AG10803 (cell line): ENCODE measurements at places on chromosomes 11 and 22.

DNA sequence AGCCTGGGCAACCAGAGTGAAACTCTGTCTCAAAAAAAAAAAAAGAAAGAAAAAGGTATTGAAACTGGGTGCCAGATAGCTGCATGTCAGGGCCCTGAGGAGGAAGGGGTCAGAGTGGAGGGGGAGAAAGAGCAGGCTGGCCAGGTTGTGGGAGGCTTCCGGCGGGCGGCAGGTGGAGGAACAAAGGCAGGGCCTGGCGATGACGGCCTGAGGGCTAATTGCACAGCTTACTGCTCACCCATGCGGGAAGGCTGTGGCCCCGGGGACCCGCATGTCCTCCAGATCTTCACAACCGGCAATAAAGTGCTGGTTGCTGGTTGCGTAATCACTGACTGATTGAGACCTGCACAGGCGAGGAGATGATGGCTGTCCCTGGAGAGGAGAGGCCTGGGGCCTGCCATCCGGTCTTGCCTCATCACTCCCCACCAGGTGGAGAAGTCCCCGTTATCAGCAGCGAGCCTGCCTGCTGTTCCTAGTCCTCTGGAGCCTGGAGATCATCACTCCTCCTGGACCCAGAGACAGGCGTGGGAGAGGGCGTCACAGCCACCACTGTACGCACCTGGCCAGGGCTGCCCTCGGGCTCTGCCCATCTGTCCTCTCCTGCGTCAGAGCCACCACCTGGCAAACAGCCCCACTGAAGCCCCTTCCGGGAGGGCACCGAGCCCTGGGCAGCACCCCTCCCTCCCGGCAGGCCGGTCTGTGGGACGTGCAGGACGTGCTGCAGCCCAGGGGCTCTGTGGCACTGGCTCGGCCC is 18.7 kb downstream of the H19 start:
- DNase-seq, result no peak

DNA sequence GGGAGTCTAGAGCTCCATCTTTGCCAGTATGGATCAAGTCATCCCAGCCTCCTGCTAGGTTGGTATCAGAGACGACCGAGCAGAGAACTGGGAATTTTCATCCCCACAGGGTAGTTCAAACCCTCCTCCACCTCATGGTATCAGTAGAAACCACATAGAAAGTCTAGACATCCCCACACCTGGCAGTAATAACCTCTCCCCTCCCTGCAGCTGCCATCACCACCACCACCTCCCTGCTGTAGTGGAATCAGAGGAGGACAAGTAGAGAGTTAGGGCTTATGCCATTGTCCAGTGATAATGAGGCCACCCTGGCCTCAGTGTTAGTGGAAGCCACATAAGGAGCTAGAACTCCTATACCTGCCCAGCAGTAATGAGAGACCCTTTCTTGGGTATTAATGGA is 34.3 kb downstream of the BTG4 start:
- DNase-seq, result no peak

- DNase-seq, result no peak
Measured at GRCh38 chr11:20617346-20618005, 18.1 kb downstream of the SLC6A5 start.

DNA sequence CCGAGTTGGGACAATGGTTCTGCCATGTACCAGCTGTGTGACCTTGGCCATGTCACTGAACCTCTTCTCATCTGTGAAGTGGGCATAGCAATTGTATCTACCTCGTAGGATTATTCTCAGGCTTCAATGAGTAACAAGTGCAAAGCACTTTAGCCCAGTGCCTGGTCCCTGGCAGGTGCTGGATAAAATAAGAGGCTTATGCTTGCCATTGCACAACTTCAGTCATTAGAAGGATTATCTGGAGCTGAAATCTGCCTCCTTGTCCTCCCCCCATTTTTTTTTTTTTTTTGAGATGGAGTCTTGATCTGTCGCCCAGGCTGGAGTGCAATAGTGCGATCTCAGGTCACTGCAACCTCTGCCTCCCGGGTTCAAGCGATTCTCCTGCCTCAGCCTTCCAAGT is 7.2 kb downstream of the SMTNL1 start:
- no peak for DNase-seq

DNA sequence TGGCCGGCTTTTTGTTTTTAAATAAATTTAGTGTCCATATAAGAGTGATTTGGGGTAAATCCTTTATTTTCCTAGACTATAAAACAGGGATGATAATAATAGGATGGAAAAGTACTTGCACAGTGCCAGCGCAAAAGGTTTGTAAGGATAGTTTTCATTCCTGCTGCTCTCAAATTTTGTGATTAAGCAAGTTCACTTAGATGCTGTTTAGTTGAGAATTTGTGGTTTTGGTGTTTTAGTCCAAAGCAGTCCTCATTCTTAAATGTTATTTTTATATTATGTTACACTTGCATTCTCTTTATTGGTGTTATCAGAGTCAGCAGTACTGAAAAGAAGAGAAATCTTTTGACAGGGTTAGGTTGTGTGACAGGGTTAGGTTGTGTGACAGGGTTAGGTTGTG is 47.9 kb downstream of the PPP6R3 start:
- peak; percentile 53 for DNase-seq

GRCh38 chr22:48574776-48575617 is 1252.7 kb downstream of the BRD1 start:
- DNase-seq, result peak; percentile 49

- peak; percentile 41 for DNase-seq
Measured at GRCh38 chr11:69076129-69076791, 27.5 kb downstream of the TPCN2 start.

DNA sequence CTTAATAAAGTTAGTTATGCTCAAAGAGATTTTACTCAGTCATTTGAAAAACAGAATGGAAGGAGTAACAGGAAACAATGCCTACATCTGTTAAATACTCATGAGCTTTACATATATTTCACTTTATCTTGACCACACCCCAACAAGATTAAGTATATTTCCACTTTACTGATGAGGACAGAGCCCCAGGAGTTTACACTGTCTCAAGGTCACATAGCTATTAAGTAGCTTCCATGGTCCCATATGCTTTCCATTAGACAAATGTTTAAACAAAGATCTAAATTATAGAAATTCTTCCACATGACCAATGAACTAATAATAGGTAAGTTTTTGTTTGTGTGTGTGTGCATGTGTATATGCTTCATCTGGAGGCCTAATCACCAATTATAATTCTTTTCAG is 30.2 kb downstream of the MRTFA start:
- DNase-seq, result peak; percentile 14

- DNase-seq, result peak; percentile 44
Measured at GRCh38 chr22:33000342-33001280, 57.6 kb downstream of the SYN3 start.

- DNase-seq, result no peak
Measured at GRCh38 chr22:50074056-50074455, 11.2 kb downstream of the MLC1 start.

- DNase-seq, result no peak
Measured at GRCh38 chr11:119380827-119381180, 686 bp downstream of the USP2 start.

- DNase-seq, result peak; percentile 55
Measured at GRCh38 chr22:29784451-29785361, 17.5 kb downstream of the UQCR10 start.

DNA sequence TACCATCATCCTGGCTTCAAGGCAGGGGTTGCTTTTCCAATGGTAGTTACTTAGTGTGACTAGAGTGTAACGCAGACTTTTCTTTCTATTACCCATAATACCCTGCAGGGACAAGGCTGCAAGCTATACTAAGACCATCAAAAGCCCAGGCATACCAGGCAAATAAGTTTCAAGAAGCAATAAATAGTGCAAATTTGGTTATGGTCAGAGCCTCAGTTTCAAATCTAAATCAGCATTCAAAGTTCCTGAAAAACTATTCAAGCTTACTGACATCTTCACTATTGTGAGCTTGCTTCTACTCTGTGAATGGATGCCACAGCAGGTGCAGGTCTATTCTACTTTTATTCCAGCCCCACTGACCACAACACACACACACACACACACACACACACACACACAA is 2.5 kb upstream of the HBB start:
- no peak for DNase-seq

DNA sequence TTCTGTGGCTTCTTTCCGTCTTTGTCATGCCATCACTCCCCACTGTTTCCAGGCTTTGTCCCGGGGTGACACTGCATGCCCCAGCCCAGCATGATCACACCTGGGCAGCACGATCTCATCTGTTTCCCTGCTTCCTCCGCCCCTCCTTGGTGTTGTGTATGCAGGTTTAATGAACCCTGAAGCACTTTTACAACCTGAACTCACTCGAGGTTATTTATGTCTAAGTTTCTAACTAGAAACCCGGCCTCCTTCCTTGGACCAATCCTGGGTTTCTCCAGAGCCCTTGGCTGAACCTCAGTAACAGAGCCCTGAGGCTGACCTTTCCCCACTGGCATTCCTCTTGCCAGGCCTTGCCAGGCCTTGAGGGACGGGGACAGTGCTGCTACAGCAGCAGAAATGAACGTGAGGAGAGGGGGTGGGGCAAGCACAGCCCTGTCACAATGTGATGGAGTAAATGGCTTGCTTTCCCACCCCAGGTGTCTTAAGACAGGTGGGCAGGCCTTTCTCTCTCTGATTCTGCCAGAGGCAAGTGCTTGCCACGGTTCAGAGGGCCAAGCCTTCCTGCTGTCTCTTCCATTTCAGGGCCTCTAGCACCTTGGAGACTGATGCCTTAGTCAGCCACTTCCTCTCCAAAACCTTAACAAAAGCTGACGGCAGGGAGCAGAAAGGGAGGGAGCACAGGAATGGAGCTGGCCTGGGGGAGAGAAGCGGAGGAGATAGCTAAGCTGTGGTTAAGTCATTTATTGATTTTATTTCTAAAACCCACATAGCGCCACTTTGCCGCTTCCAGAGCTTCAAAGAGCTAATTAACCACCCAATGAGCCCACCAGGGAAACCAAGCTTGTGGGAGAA is 3.1 kb upstream of the PYGM start:
- DNase-seq, result peak; percentile 33

DNA sequence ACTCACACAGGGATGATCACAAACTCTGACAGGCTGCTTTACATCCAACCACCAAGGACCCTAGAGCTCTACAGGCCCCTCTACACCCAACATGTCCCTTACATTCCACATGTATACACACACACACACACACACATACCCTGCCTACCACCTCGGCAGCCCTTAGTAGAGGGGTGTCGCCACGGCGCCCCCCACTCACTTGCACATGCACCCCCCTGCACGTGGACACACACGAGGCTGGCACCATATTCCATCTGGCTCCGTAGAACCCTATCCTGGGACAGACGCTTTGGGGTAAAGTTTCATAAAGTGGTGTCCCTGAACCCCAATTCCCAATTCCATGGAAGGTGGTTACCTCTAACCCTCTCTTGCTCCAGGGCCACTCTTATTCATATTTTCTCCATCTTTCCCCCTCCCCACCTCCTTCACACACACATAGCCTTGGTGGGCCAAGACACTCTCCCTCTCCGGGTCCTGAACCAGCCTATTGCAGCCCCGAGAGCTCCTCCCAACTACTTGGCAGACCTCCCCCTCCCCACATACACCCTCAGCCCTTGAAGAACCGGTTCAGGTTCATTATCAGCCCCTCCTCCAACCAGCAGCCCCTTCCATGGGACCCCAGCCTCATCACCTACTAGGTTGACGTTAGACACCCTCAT is 809 bp downstream of the PDE2A start:
- DNase-seq, result no peak

- DNase-seq, result peak; percentile 15
Measured at GRCh38 chr11:116930177-116930576, 92.8 kb upstream of the APOA1 start.

DNA sequence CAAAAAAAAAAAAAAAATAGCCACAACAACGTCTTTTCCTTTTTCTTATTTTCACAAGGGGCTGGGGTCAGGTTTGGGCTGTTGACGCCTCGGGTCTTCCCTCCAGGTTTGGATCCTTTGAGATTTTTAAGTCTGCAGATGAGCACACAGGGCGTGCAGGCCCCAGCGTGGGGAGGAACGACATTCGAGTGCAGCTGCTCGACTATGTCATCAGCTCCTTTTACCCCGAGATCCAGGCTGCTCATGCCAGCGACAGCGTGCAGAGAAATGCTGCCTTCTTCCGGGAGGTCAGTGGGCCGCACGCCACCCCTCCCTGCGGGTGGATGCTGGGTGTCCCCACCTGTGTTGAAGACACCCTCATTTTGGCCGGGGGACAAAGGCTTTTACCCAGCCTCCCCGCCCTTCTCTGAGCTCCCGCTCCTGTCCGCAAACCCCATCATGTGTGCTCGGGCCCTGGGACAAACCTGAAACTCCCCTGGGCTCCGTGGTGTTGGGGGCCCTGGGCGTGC is 7.7 kb downstream of the SELENOO start:
- DNase-seq, result no peak

GRCh38 chr11:67020949-67021348 is 2.0 kb upstream of the SYT12 start:
- DNase-seq, result no peak

DNA sequence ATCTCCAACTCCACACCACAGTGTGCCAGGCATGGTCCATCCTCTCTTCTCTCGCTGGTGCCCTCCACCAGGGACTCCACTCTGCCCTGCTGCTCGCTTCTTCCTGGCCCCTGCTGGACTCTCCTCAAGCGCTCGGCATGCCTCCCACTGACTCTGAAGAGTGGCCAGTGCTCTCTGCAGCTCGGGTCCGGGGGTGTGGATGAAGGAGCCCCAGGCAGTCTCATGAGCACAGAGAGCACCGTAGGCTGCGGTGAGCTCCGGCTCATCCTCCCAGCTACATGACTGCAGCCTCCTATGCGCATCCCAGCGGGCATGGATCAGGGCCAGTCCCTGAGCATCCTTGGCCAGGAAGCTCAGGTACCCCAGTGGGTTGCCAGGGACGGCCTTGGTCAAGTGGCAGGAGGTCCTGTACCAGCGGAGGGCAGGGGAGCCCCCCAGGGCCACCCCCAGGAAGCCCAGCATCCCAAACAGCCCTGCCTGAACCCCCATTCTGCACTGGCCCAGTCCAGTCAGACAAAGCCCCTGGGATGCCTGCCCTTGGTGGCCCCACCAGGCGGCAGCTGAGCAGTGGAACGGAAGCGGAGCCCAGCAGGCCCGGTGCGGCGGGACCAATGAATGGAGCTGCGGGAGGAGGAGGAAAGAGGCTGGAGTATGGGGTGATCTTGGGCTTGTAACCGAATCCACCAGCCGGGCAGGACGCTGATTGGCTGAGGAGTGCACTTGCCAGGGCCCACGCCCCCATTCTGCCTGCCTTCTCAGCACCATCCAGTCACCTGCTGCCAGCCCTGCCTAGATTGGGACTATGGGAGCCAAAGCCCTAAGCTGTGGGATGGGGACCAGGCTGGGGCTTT is at the start of gene PLA2G3:
PLA2G3 (minus strand) TSS at position 643 of the 851 bp plus-strand sequence; CDS start at position 489, 154 bp downstream.
- DNase-seq, result no peak

DNA sequence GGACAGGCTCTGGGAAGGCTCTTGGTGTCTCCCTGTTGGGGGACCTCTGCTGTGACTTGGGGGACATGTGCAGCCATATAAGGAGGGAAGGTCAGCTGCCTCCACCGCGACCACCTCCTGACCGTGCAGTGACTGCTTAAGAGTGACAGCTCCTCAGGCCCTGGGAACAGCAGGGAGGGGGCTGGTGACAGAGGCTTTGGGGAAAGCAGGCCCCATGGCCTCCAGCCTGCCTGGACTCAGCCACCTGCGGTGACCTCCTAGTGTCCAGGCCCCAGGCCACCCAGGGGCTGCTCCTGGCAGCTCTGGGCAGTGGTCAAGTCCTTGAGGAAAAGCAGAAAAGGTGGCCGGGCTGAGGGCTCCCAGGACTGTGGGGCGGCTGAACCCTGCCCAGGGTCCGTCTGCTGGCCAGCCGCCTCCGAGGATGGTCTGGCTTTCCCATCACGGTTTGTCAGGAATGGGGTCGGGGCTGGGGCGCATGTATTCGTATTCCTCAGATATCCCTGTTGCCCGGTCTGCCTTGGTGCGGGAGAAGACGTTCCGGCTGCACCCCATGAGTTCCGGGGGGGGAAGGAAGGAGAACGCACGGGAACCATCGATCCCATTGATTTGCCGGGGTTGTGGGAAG is 96.8 kb downstream of the WNT7B start:
- DNase-seq, result no peak

- DNase-seq, result no peak
Measured at GRCh38 chr11:72157131-72157530, 21.6 kb downstream of the FOLR3 start.
